ENCODE measurements at places on chromosomes 5 and 9.

DNA sequence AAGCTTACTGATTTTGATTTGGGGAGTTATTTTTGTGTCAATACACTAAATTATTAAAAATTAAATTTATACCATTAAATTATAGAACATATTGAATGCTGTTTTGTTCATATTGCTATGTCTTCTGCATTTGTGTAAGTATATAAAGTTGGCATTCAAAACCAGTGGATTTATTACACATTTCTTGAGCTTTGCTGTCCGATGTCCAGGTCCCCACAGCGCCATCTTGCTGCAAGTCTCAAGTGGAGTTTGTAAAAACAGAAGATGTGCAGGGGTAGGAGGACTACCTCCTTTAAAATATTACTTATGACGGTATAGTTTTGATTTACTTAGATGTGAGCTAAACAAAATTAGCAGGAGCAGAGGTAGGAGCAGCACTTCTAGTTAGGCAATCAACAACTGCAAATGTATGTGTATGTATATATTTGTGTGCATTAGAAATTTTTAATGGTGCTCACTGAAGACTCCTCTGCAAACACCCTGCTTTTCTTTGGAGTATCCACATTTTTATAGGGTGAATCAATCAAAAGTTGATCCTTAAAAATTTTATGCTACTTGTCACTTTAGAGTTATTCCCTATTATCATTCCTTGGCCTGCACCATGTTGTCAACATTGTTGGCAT lies 37.4 kb downstream of the CPEB4 start:
- DNase-seq, result no peak

GRCh38 chr5:116242343-116242742 lies 157.5 kb downstream of the COMMD10 start:
- DNase-seq, result no peak

- no peak for DNase-seq
Measured at GRCh38 chr9:6929441-6930215, 171.9 kb downstream of the KDM4C start.

DNA sequence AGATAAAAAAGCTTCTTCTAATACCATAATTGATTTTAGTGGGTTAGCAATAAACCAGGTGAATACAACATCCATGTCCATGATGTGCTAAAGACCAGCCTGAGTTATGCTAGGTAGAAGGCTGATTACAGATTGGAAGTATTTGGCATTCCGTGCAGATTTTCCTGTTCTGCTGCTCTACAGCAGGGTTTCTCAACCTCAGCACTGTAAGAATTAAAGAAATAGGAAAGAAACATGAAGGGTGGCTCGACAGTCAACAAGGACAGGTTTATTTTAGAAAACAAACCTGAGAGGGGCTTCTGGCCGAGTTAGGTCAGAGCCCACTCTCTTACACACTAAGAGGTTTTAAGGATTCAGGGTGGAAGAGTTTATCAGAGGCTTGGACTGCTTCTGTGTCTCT lies 42.3 kb downstream of the ZFAND5 start:
- no peak for DNase-seq

GRCh38 chr5:137366526-137366925 lies 132.6 kb downstream of the SPOCK1 start:
- DNase-seq, result no peak

DNA sequence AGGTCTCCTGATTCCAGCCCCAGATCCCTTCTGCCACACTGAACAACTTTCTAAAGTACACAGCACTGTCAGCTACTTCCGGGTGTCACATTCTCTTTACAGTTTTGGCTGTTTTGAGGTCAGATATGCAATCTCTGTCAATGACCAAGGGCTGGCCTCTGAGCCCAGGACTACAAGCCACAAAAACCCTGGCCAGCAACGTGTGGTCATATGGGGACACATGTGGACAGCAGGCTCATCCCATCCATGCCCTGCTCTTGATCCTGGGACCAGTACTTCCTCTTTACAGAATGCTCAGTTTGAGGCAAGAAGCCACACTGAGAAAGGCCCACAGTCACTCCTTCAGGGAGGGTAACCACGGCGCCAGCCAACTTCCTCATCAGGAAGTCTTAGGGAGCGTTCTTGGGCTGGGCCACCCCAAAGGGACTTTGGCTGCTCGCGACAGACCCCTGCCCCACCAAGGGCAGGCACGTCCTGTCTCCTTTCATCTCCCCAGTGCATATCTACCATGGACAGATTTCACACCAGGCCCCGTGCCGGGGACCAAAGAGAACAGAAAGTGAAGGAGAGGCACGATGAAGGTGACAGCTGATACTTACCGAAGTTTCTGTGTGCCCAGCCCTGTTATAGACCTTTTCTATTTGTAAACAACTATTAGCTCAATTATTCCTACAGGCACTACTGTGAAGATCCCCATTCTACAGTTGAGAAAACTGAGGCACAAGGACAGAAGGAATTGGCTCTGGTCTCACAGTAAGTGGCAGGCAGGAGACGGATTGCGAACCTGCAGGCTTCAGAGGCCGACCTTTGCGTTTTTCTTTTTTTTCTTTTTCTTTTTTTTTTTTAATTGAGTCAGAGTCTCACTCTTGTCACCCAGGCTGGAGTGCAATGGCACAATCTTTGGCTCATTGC lies 37.3 kb downstream of the STK10 start:
- no peak for DNase-seq

DNA sequence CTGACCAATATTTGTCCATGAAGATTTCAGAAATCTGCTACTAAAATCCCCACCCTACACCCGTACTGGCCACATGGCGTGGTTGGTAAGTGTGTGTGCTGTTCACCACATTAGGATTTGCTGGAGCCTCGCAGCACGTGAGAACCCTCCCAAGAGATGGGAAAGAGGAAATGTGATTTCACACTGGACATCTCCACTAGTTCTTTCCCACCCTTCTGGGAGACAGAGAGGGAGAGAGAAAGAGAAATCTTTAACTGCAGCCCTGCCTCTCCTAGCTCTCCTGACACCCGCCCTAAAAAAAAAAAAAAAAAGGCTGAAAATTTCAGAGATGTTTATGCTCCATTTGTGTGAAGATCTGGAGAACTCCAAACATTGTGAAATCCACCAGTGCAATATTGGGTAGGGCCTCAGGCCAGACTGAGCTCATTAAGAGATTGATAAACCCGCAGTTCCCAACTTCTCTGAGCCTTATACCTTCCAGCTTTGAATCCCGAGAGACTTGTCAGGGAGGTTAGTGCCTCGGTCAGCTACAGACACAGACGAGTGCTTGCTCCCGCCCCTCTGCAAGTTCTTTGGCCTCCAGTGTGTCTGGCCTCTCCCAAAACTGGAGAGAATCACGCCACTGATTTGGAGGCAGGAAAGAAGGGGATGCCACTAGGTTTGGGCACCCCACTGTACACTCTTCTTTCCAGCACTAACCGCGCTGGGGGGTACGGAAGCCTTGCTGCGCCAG lies 1.9 kb downstream of the SPRY4 start:
- no peak for DNase-seq

GRCh38 chr5:89338935-89339334 lies 456.0 kb upstream of the MEF2C start:
- no peak for DNase-seq

- no peak for DNase-seq
Measured at GRCh38 chr9:79353856-79354520, 217.8 kb upstream of the TLE4 start.

- DNase-seq, result no peak
Measured at GRCh38 chr9:117374076-117374725, 40.7 kb downstream of the ASTN2 start.

GRCh38 chr5:153350175-153350883 lies 140.1 kb upstream of the GRIA1 start:
- no peak for DNase-seq

DNA sequence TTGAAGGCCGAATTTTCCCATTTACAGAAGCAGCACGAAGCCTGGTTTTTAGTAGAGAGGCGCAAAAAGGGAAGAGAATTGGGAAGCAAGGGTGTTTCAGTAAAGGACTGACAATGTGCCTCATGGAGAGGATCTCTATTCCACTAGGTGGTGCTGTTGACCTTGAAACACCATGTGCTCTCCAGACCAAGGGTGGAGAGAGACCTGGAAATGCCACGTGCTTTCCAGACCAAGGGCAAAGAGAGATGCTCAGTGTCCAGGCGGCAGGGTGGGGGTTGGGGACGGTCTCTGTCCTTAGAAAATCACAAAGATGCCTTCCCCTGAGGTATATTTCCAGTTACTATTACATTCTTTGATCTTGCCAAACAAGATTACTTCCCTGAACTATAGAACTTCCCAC lies 425.3 kb downstream of the CSNK1G3 start:
- DNase-seq, result no peak

- DNase-seq, result no peak
Measured at GRCh38 chr5:69512740-69513260, 20.2 kb downstream of the OCLN start.

DNA sequence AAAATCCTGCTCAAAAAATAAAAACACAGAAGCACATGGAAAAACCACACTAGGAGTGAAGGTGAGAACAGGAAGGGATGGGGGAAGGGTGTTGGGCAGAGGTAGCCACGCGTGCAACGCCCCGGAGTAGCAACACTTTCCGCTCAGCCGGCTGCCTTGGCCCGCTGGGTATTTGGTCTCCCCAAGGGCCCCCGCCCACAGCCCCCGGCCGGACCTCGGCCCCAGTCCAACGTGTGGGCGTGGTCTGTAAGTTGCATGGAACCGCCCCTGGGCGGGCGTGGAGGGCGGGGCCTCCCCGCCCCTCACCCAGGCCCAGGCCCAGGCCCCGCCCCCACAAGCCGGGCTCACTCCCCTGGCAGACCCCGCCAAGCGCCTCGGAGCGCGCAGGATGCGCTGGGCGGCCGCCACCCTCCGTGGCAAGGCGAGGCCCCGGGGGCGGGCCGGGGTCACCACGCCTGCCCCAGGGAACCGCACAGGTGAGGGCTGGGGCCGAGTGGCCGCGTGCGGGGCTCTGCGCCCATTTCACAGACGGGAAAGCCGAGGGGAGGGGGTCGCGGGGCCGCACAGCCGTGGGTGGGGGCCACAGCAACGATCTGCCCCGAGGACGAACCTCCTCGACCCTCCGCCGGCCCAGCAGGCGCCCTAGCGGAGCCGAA lies at the start of gene SUSD3:
TSS of gene SUSD3 (plus strand) at position 347 of the 656 bp plus-strand sequence. CDS start at position 389, 42 bp downstream.
- no peak for DNase-seq

- DNase-seq, result no peak
Measured at GRCh38 chr5:31442058-31442745, 89.7 kb downstream of the DROSHA start.

GRCh38 chr9:20087481-20087880 lies 298.6 kb upstream of the SLC24A2 start:
- no peak for DNase-seq

- DNase-seq, result peak; percentile 46
Measured at GRCh38 chr9:121774715-121775613, 123.5 kb downstream of the DAB2IP start.

DNA sequence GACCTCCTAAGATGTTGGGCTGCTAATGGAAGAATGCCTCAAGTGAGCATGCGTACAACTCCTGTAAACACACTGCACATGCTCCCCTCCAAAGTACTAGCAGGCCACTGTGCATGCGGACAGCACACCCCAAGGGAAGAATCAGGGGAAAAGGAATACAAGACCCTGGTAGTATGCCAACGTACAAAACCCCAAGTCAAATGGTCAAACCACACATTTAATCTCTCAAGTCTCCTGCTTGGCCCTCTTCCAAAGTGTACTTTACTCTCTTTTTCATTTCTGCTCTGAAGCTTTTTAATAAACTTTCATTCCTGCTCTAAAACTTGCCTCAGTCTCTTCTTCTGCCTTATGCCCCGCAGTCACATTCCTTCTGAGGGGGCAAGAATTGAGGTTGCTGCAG lies 466.4 kb downstream of the DMRTA1 start:
- no peak for DNase-seq

- no peak for DNase-seq
Measured at GRCh38 chr5:5572976-5573797, 150.7 kb downstream of the ICE1 start.

GRCh38 chr9:15377625-15378540 lies 44.8 kb upstream of the SNAPC3 start:
- no peak for DNase-seq

DNA sequence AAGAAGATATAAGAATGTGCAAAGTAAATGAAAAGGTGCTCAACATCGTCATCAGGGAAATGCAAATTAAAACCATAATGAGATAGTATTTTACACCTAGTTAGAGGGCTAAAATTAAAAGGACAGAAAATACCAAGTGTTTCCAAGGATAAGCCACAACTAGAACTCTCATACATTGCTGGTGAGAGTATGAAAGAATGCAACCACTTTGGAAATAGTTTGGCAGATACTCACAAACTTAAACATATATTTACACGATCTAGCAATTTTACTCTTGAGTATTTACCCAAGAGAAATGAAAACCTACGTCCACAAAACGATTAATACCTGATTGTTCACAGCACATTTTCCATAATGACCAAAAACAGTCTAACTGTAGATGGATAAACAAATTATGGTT lies 51.5 kb downstream of the AOPEP start:
- no peak for DNase-seq

DNA sequence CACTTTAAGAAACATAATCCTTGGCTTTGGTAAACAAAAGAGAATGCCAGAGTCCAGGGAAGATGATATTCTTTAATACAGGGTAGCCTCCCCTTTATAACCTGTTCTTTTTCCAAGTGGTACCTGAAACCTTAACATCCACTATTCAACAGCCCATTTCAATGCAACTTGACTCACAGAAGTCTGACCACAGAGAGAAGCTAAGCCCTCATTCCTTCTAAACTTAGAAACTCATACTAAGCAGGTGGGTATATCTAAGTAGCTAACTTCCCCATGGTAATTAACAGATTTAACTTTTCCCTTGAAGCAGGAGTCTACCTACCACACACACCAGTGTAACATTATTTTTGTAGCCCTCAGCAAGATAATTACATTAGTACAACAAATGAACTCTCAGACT lies 91.9 kb downstream of the CEMIP2 start:
- no peak for DNase-seq

DNA sequence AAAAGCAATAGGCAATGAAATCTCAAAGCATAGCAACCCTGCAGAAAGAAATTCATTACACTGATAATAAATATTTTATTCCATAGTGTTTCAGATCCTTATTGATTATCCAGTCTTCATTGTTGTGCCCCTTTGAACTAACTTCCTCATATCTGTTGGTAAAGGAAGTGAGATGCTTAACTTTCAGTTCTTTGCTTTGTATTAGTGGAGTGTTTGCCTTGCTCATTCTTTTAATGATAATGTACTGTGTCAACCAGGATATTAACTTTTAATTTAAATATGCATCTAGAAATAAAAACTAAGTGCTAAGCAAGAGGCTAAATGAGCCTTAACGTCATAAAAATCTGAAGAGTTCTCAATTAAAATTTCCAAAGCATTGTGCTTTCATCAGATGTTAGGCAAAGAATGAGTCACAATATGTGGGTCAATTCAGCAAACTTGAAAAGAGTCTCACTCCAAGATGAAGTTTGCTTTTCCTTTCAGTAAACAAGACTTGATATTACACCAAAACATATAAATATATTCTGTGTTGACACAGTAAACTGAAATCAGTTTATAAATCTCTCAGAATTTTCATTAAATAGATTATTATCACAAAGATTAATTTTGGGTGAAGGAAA lies 105.9 kb downstream of the GIN1 start:
- DNase-seq, result no peak

DNA sequence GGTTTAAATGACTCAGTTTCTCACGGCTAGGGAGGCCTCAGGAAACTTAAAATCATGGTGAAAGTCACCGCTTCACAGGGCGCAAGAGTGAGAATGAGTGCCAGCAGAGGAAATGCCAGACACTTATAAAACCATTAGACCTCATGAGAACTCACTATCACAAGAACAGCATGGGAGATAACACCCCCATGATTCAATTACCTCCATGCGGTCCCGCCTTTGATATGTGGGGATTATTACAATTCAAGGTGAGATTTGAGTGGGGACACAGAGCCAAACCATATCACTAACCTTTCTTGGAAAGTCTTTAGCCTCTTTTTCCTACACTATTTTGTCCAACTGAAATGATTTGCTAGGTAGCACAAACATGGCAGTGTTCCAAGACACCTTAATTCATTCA lies 533.9 kb upstream of the NUDT12 start:
- no peak for DNase-seq

Measured in cerebellar nuclear complex (tissue), 1 donor.